Right cardiac atrium (tissue), 5 donors: ENCODE measurements at places on chromosomes 4 and X. TPM values are rescaled to one million over a fixed set of nuclear protein-coding genes. Genes with fewer than 3 reads are reported as not detected.
A peak's percentile ranks its signal among the peaks of the same experiment; 100 is the strongest.

Gene HELT
- polyA plus RNA-seq: not detected

Gene CENPVL2
- not detected for polyA plus RNA-seq

GRCh38 chr4:56342746-56343145, 44.5 kb downstream of the AASDH start:
- DNase-seq: no peak

GRCh38 chr4:15506464-15506863, 36.8 kb downstream of the CC2D2A start:
- no peak for DNase-seq

GRCh38 chr4:13355111-13355880, 128.8 kb downstream of the RAB28 start:
- DNase-seq: no peak

GRCh38 chr4:109945056-109945455, 32.4 kb downstream of the EGF start:
- no peak for DNase-seq

Gene GATA1
- not detected for polyA plus RNA-seq

Gene DBET
- not detected for polyA plus RNA-seq

Gene SPANXC
- not detected for polyA plus RNA-seq

- DNase-seq: peak; percentile 70
These were observed 92.2 kb upstream of the RAPGEF2 start for GRCh38 chr4:159010563-159011260.

DNA sequence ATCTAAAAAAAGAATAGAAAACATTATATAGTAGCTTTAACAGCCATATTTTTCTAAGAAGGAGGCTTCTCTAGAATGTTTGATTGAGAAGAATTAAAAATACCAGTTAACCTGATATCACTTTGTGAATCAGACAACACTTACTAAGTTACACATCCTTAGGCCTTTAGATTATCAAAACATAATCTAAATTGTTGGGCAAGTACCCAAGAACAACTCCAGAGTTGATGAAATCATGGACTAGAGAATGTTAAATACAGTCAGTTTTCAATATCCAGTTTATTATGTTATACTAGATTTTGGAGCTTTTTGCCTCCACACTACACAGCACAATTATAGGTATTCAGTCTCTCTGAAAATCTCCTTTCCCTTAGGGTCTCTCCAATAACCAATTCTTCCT, 39.6 kb downstream of the ARL13A start:
- no peak for DNase-seq

Gene RELL1
- polyA plus RNA-seq: 2.1 TPM

- no peak for DNase-seq
These were observed 152.3 kb downstream of the SLC10A7 start for GRCh38 chr4:146369446-146369845.

GRCh38 chr4:147864607-147865006, 132.7 kb downstream of the ARHGAP10 start:
- no peak for DNase-seq

DNA sequence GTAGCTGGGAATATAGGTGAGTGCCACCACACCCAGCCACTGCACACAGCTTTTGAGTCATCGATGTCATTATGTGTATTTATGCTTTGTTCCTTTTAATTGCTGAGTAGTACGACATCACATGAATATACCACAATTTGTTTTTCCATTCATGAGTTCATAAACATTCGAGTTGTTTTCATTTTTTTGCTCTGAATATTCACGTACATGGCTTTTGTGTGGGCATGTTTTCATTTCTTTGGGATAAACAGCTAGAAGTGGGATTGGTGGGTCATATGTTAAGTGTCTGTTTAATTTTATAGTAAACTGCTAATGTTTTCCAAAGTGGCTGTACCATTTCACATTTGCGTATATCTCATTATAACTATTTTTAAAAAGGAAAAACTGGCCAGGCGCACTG, 45.1 kb upstream of the KDR start:
- DNase-seq: no peak

Gene HSFX1
- polyA plus RNA-seq: 2.1 TPM

- no peak for DNase-seq
These were observed 137.0 kb upstream of the PSAPL1 start for GRCh38 chr4:7571701-7572100.

GRCh38 chrX:37677765-37678164, 7.8 kb upstream of the XK start:
- no peak for DNase-seq

Gene F11
- not detected for polyA plus RNA-seq

- DNase-seq: no peak
These were observed 17.4 kb downstream of the IRAK1 start for GRCh38 chrX:154002215-154002719.

- no peak for DNase-seq
These were observed 329.2 kb upstream of the EPHA5 start for GRCh38 chr4:65999518-65999871.

GRCh38 chr4:156575430-156576073, 396.0 kb downstream of the PDGFC start:
- DNase-seq: no peak

Gene SGCB
- 34.6 TPM for polyA plus RNA-seq

GRCh38 chrX:40863671-40864070, 128.3 kb upstream of the MED14 start:
- DNase-seq: no peak

GRCh38 chrX:120251471-120252011, 929 bp downstream of the ZBTB33 start:
- peak; percentile 58 for DNase-seq

DNA sequence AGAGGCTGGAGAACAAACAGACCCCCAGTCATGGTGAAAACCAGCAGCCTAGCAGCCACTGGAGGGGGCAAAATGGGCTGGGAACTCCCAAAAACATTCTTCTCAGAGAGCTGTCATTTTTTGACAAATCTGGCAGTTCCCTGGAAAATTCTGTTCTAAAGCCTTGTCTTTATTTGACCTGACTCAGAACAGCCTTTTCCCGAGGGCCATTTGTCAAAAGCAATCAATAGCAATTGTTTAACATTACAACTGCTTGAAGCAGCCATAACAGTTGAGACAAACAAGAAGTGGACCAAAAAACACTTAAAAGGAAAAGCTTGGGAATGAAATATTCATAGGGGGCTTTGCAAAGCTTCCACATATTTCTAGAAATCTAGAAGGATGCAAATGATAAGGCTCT, 39.6 kb downstream of the SOWAHB start:
- no peak for DNase-seq

GRCh38 chr4:5796976-5797375, 86.0 kb downstream of the EVC start:
- DNase-seq: no peak

Gene USP26
- not detected for polyA plus RNA-seq

- peak; percentile 62 for DNase-seq
These were observed 1.3 kb downstream of the PCDH7 start for GRCh38 chr4:30721185-30722091.

DNA sequence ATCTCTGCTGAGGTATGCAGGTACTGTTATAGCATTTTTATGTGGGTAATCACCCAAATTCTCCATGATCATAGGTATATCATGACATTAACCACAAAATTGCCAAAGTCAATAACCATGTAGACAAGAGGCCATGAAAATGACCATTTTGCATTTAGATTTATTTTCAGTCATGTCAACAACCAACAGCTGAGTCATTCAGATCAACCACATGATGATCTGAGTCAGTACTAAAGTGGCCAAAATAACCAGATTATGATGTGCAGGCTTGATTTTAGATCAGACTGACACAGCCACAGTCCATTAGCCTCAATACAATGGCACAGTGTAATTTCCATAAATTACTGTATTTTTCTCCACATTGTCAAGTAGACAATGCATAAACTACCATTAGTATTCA, 240.5 kb downstream of the GRIA3 start:
- DNase-seq: no peak

- DNase-seq: no peak
These were observed 45.5 kb downstream of the TMEM144 start for GRCh38 chr4:158255727-158256324.

Gene PPBP
- not detected for polyA plus RNA-seq

GRCh38 chrX:32448320-32448719, 763.0 kb downstream of the DMD start:
- DNase-seq: no peak

Gene MAGEB17
- not detected for polyA plus RNA-seq

DNA sequence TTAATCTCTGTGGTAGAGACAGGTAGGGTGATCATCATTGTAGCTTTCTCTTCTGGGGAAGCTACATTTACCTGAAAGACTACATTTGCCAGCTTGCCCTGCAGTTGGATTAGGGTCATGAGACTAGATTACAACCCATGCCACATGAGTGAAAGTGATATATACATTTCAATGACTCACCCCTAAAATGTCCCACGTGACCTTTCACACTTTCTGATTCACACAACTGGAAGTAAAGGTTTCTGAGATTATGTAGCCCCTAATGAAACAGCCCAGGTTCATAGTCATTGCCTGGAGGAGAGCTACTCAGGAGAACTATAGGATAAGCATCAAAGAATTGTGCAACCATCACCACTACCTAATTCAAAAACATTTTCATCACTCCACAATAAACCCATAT, 17.8 kb downstream of the PDCL2 start:
- no peak for DNase-seq

DNA sequence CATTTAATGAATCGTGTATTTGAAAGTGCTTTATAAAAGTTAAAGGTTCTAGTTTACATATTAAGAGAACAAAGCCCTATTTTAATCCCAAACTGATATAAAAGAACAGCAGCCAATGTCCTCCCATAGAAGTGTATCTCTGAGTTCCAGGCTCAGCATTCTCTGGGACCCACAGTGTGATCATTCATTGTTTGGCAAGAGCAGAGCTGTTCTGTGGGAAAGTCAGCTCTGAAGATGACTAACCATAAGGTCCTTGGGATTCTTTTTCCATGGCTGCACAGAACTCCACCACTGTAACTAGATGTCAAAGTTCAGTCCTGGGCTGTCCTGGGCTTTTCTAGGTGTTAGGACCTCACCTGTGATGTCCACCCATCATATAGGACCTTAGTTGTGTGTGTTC, 157.0 kb upstream of the TLL1 start:
- no peak for DNase-seq

Gene CTAG1B
- polyA plus RNA-seq: not detected

DNA sequence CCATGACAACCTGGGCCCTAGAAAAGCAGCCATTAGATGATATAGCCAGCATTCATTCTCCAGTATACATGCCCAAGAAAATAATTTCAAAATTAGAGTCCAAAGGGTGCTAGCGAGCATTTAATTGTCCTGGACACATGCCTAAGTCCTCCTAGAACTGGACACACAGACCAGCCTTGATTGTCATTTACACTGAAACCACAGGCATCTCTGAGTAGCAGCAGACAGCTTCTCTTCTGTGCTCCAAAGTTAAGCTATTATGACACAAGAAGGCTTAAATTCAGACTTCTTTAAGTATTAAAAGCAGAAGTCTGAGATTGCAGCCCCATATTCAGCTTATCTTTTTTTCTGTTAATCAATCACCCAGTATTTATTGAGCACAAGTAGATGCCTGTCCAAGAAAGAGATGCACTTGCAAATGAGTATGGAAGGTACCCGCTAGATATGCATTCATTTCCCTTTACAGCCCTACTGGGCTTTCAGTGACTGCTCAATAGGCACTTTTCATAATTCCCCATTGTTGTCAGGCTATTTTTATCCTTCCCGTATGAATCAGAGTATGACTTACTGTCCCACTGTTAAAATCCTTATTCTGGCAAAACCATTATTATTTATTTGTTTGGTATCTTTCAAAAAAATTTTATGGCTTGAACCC, 374.1 kb downstream of the FBXW7 start:
- no peak for DNase-seq

Gene CENPE
- polyA plus RNA-seq: 0.14 TPM

DNA sequence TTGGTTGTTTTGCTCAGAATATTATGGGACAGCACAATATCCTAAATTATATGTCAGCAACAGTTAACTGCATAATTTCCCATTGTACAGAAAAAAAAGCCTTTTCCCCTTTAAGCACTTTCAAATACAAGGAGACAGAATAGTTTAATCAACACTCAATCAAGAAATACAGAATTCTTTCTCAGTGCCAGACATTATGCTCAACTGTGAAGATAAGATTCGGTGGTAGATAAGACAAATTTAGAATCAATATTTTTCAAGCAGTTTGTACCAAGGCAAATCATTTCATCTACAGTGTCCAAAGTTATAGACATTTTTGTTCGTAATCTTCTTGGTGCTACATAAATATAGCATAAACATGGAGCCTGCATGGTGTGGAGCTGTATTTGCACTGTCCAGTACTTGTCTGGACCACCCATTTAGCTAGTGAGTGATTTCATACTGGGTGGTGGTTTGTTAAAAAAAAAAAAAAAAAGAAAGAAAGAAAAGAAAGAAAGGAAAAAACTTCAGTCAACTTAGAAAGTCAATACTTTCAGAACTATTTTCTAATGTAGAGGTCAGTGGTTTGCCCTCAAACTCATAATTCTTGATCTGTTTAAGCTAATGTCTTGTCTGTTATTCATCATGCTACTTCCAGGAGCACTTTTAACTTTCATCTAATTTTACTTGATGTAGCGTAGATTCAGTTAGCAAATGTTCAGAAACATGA, 522.9 kb downstream of the FAT4 start:
- no peak for DNase-seq

- DNase-seq: no peak
These were observed 204.8 kb upstream of the LDB2 start for GRCh38 chr4:17103231-17103630.

DNA sequence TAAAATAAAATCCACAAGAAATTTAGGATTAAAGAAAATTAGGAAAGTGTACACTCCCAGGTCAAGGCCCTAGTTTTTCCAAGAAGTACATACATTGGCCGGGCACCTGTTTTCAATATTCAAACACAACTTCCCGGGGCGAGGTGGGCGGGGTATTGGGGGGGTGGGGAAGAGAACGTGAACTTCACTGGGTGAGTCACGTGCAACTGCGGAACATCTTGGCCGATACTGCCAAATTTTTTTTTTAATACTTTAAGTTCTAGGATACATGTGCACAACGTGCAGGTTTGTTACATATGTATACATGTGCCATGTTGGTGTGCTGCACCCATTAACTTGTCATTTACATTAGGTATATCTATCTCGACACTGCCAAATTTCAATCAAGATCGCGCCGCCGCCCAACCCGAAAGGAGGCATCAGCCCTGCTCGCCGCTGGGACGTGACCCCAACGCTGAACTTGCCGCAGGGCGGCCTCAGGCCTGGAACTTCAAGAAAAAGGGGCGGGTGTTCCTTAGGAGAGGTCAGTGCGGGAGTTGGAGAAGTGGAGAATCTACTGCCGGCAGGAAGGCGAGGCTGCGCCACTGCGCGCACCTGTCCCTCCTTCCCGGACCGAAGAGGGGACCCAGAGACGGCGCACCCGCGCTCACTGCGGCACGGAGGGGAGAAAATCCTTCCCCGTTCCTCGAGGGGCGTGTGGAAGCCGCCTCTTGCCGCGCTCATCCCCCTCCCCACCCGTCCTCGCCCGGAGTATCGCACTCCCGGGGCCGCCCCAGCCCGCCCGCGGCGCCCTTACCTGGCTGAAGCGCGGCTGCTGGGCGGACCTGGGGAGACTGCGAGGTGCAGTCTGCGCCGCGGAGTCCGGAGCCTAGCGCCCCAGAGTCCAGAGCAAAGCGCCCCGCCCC, at the start of gene TEC:
TSS of gene TEC (minus strand) at position 883 of the 905 bp plus-strand sequence. CDS start 41,224 bp downstream, outside the sequence.
- DNase-seq: peak; percentile 69

GRCh38 chrX:42602566-42602965, 175.4 kb downstream of the PPP1R2C start:
- no peak for DNase-seq
